ENCODE measurements at places on chromosomes 1 and 21.
A peak's percentile ranks its signal among the peaks of the same experiment; 100 is the strongest.

GRCh38 chr1:90580176-90580575 lies 136.9 kb downstream of the BARHL2 start:
- no peak for DNase-seq

GRCh38 chr1:206933333-206933945 lies 11.7 kb upstream of the FCMR start:
- DNase-seq = no peak

DNA sequence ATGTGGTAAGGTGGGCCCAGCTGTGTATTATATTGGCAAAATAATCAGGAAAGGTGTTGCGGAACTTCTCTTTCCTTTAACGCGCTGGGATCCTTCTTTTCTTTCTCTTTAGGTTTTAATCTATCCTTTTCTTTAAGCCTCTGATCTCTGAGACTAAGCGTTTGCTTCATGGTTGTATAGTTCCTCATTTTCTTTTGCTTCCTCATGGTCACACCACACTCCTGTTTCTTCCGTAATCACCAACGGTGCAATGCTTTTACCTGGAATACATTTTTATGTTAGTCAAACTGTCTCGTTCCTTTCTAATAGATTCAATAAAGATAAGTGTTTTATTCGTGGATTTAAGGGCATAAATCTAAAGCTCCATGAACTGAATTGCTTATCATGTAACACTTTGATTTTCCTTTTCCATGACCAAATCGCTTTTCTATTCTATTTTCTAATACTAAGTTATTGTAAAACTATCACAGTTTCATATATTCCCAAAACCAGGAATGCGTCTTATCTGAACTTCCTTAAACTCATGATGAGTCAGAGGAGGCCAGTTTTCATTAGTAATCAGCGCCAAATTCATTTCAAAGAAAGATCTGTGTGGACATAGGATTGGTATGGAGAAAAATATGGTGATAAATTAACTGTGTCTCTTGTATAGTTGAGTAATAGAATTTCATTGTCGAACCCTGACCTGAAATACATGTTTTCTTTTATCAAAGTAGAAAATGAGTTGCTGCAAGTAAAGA lies 12.2 kb downstream of the SDCCAG8 start:
- DNase-seq = no peak

GRCh38 chr1:8047686-8048445 lies 21.8 kb upstream of the ERRFI1 start:
- no peak for DNase-seq

GRCh38 chr21:45618846-45619485 lies 24.6 kb upstream of the PCBP3 start:
- DNase-seq = no peak

DNA sequence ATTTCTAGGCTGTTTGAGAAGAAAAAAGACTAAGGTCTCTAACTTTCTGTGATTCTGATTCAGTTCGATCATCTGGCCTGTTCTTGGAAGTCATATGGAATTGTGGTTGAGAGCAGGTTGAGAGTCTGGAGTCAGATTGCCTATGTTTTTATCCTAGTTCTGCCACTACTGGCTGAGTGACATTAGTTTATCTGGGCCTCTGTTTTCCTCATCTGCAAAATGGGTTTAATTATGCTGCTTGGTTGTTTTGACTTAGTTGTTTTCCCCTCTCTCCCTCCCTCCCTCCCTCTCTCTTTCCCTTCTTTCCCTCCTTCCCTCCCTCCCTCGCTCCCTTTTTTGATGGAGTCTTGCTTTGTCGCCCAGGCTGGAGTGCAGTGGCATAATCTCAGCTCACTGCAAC lies 6.2 kb downstream of the MACF1 start:
- DNase-seq = no peak

- DNase-seq = no peak
Observed at GRCh38 chr21:38242061-38242460, 14.7 kb upstream of the KCNJ15 start.

GRCh38 chr1:11719313-11720032 lies 16.5 kb upstream of the AGTRAP start:
- DNase-seq = peak; percentile 79

- no peak for DNase-seq
Observed at GRCh38 chr1:65265296-65265650, 44.1 kb upstream of the DNAJC6 start.

Measured in stimulated activated CD8-positive, alpha-beta memory T cell treated with anti-CD3 and anti-CD28 coated beads, Interleukin-7, amount 100 ng/mL, for 1 hour (primary cell).